Astrocyte (in vitro differentiated cells and primary cell): ENCODE measurements at places on chromosomes 1 and 21.

GRCh38 chr1:72439036-72439435 lies 156.7 kb upstream of the NEGR1 start:
- DNase-seq = peak; percentile 41

GRCh38 chr1:63794939-63795378 lies 21.1 kb downstream of the ROR1 start:
- peak; percentile 77 for DNase-seq

DNA sequence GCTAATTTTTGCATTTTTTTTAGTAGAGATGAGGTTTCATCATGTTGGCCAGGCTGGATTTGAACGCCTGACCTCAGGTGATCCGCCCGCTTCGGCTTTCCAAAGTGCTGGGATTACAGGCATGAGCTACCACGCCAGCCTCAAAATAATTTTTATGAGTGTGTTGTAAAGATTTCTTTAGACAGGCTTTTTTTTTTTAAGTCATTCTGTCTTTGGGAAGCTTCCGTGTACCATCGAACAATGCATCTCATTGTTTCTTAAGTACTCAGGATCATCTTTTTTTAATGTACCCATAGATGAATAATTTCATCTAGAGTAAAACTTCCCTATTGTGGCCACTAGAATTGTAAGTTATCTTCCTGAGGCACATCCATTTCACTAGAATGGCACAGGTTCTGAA lies 19.6 kb upstream of the SDC3 start:
- DNase-seq = no peak

- DNase-seq = no peak
These were observed 37.4 kb downstream of the DENND1B start for GRCh38 chr1:197737916-197738315.

DNA sequence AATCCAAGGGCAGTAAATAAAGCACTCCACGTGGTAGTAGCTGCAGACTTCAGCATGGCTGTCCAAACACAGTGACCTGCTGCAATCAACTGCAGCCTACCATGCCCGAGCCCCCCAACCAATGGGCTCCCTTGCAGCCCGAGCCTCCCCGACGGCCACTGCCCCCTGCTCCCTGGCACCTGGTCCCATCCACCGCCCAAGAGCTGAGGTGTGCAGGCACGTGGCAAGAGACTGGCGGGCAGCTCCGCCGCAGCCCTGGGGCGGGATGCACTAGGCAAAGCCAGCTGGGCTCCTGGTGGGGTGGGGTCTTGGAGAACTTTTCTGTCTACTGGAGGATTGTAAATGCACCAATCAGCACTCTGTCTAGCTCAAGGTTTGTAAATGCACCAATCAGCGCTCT lies 57.6 kb upstream of the RGS2 start:
- DNase-seq = no peak

DNA sequence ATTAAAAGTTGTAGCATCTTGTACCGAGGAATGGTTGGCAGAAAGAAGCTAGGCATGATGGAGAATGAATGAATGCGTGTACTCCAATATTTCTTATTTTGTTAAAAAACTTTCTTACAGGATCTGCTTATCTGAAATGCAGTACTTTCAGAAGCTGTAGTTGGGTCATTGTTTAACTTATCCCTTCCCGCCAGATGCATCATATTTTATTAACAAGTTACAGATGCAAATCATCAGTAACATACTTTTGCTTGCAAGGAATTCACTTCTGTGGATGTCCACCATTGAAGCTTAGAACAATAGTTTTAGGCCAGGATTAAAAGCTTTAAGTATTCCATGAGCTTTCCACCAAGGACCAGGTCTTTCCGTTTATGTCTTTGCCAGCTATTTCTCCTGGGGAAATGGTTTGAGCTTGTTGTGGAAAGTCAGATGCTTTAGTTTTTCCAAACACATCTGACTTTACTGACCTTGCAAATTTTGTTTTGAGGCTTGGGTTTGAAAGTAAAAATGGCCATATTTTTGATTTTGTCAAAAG lies 65.4 kb downstream of the PATJ start:
- no peak for DNase-seq

DNA sequence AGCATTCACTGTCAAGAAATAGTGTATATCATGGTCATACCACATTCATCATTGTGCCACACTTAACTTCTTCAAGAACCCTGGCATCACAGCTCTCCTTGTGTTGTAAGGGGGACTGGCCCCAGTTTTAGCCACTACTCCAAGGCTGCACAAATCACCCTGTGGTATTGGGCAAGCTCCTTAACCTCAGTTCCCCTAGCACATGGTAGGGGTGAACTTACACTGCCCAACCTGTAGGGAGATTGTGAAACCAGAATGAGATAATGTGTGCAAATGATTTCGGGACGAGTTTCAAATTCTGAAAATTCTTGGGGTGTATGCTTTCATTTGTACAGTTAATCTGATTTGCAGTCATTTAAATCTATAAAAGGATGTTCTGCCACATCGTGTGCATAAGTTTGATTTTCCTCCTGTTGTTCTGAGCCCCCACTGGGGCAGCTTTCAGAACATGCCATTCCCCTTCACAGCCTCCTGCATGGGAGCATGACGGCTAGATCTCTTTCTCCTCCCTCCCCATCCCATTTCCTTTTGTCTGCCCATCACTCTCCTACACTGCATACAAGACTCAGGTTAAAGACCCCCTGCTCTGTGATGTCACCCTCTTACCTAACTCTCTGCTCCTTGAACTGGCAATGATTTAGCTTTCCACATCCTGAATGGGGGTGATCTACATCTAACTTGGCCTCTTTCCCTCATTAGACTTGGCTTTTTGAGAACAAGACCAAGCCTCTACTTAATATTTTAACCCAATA lies 290.3 kb downstream of the CHRM3 start:
- no peak for DNase-seq

DNA sequence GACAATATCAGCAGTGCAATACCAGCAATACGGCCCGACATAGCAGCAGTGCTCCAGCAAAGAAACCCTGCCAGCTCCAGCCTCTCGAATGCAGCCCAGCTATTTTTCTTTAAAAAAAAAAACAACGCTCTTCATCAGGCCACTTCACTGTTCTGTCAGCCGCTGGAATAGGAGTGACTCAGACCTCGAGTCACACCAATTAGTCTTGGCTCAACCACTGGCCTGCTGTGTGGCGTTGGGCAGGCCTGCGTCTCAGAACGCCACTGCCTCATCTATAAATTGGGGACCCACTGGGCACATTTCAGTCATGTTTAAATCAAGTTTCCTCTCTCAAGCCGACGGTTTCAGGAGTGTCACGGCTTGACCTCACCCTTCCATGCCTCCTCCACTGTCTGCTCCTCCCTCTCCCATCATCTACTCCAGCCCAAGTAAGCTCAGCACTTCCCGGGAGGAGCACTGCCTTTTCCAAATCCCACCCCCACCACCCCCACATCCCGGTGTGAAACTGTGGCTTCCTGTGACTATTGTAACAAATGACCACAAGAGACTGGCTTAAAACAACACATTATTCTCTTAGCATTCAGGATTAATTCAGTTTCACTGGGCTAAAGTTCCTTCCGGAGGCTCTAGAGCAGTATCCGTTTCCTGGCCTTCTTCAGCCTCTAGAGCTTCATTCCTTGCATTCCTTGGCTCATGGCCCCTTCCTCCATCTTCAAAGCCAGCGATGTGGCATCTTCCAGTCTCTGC lies 71.9 kb upstream of the EFHD2 start:
- peak; percentile 86 for DNase-seq

GRCh38 chr1:16630661-16631247 lies 17.4 kb upstream of the NBPF1 start:
- no peak for DNase-seq

DNA sequence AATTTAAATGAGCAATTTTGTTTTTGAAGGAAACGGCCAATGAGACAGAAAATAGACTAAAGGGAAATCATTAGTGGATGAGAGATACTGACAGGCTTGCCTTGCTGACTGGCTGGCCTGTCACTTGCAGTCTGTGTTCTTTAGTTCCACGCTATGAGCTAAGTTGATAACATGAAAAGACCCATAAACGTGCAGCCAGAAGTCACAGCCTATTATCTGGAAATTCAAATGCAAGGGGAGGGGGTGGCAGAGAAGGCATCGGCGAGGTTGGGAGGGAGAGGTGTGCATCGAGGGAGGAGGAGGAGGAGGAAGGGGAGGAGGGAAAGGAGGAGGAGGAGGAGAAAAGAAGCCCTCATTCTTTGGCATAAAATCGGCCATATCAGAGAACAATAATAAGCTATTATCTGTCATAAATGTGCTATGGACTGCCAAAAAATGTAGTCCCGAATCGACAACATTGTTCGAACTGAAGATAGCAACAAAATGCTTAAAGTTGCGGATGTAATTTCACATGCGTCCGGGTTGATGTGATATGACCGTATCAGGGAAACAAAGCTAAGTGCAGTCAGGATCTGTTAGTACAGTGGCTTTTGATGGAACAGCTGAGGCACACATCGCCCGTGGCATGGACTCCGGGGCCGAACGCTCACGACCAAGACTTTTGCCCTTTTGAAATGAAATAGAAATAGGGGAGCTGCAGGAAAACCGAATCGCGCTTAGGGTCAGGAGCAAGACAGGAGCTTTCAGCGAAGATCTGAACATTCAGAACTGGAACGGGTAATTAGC lies 11.6 kb upstream of the BARHL2 start:
- DNase-seq = no peak

DNA sequence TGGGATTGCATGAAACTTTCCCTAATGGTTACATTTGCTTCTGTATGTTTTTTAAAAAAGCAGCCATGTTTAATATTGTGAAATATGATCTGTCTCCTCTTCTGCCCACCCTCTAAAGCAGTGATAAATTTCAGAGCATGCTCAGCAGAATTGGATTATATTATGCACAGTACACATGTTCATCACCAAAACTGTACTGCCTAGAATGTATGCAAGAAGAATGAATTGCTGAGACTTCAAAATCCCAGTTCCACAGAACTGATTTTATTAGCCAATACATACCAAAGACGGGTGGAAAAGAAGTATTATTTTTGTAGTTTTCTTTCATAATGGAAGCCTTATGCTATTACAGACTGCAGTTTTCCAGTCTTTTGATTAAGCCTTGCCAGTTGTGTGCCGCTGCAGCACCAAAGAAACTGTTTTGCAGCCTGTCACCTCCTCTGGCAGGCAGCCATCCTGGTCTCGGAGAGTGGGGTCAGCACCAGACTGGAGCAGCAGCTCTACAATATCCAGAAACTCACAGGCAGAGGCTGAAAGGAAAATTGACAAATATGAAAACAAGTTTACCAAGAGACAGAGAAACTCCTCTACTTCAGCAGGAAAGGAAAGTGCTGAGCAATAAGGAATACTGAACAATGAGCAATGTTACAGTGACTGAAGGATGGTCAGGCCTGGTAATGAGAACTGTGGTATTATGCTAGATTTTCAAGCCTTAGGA lies 58.1 kb downstream of the LHX4 start:
- DNase-seq = no peak

DNA sequence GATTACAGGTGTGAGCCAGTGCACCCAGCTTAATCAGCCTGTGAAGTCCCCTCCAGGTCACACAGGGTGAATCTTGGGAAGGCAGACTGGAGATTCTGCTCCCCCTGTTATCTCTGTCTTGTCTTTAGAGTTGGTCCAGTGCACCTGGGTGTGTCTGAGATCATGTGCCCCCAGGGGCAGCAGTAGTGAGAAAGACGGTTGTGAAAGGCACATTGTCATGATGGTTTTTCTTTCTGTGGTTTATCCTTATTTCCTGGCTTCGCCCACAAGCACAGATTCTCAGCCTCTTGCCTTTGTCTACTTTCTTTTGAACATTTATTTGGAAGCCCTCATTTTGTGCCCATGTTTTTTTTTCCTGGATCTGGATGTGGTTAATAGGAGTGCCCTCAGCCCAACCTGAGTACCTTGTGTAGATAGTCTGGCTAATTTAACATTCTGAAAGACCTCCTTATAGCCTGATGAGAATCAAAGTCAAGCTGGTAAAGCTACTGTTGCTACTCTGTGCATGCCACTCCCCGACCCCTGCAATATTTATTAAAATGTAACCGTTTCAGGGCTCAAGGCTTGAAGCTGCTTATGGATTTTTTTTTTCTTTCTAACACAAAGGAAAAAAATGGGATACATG lies 23.7 kb downstream of the UCK2 start:
- DNase-seq = peak; percentile 37

DNA sequence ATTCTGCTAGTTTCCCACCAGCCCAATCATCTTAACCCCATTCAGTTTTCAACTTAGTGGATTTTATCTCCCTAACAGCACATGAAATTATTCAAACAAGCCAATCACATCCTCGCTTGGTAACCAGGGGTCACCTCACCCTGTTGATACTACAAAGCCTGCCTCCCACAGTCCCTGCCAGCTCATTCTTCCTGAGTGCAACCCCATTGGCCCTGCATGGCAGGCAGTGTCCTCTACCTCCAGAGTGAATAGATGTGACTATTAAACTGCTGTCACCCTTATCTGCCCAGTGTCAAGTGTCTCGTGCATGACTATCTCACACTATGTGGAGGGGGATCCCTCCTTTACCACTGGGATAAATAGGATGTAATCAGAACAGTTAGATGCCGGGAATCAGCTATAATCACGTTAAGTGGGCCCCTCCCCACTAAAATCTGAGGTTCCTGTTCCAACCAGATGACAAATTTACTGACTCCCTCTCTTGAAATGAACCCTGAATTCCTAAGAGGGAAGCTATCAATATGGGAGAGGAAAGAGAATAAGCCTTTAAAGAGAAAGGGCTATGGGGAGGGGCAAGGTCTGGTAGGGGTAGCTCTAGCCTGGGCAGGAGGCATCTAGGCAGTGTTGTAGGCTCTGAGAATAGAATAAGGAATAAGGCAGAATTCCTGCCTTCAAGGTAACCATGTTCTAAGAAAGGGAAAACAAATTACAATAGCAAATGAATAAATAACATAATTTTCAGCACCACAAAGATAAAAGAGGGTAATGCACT lies 155.9 kb downstream of the SLC30A10 start:
- DNase-seq = no peak

DNA sequence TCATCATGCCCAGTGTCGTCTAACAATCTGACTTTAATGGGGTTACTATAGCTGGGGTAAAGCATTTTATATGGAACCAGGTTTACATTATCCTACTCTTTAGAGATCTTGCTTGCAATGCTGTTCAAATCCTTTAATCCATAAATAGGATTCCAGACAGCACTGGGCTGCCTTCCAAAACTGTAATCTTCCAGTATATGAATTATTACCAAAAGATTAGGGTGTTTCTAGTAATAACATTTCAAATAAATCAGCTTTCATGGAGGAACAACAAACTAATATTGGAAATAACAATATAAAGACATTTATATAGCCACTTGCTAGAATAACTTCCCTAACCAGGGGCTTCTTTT lies 88.6 kb upstream of the PLXNA2 start:
- no peak for DNase-seq

GRCh38 chr1:71101839-71102376 lies 21.1 kb upstream of the ZRANB2 start:
- no peak for DNase-seq
